DMS53 (cell line): ENCODE measurements at places on chromosomes 2 and 18.

DNA sequence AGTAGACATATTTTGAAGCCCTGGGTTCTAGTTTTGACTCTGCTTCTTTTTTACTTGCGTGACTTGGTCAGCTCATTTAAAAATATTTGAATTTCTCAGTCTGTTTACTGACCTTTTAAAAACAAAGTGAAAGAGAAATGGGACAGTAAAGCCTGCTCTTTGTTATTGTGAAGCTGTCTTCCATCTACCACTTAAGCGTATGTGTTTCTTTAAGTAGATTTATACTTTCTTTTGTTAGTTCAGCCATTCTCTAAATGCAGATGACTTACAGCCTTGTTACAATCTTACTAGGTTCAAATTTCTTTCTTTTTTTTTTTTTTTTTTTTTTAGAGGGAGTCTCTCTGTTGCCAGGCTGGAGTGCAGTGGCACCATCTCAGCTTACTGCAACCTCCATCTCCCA, 79.5 kb downstream of the UBR3 start:
- DNase-seq, result no peak

GRCh38 chr2:216233281-216233995, 124.3 kb downstream of the XRCC5 start:
- DNase-seq, result no peak

GRCh38 chr2:200239216-200239615, 67.3 kb upstream of the SPATS2L start:
- DNase-seq, result no peak

DNA sequence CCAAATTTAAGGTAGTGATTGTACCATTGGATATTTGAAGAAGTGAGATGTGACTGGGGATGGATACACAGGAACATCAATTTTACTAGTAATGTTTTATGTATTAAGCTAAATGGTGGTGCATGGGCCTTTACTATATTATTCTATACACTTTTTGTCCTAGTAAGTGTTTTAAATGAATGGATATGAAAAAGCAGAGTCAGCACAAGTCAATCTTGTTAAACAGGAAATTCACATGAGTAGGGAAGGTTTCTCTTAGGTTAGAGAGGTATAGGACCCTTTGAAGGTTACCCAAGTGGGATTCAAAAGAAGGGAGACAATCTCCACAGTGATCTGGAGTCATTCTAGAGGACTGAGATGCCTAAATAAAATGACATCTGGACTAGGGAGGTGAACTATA, 71.8 kb upstream of the NCKAP5 start:
- no peak for DNase-seq

- no peak for DNase-seq
Measured at GRCh38 chr2:138534791-138535190, 33.2 kb downstream of the SPOPL start.

DNA sequence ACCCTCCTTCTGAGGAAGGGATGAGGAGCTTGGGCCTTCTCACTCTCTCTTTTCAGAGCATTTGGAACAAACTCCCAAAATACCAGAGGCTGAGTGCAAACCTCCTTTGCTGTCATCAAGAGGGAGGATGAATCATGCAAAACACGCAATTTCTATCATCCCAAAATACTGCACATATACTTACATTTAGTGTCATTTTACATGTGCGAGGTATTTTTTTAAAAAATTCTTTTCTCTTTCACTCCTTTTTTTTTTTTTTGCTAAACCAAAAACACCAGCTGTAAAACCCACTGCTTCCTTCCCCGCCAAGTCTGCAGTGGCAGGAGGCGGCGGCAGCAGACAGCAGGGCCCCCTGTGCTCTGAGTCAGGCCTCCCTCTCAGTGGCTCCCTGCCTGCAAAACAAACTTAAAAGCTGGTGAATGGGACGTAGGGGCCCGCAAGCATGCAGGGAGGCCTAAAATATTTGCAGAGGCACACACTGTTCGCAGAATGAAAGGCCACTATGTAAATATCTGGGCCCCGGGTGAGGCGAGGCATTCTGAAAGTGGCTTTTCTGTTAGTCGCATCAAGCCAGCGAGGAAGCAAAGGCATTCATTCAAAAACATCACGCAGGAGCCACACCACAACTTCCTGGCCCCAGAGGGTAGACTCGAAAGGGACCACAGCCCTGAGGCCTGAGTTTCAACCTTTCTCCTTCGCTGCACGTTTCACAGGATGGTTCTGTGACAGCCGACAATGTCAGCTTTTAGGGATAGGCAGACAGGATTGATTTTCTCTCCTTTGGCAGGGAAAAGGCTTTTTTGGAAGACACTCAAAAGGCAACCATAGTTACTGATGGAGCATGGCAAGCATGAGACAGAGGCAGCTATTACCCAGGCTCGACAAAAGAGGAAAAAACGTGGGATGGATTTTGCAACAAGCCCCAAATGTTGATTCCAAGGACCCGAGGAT, 73.4 kb downstream of the ACTR2 start:
- DNase-seq, result peak; percentile 35

- DNase-seq, result peak; percentile 67
Measured at GRCh38 chr2:63424329-63425078, 163.8 kb downstream of the WDPCP start.

DNA sequence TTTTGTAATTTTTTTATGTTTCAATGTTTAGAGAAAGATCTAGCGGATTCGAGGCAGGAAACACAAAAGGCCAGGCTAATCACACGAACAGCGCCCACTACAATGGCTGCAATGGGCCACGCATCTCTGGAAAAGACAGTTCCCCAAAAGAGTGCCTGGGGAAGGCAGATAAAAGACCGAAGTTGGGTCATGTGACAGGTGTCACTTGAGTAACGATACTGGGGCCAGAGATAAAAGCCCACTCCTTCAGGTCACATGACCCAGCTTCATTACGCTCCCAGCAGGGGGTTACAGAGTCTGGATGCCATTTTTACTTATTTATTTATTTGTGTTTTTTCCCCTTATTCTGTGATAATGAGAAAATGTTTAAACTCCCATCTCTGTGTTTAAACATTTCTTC, 95.4 kb downstream of the CDK15 start:
- no peak for DNase-seq

GRCh38 chr2:38155015-38155414, 79.1 kb upstream of the CYP1B1 start:
- no peak for DNase-seq

GRCh38 chr2:158664987-158665386, 130.1 kb upstream of the DAPL1 start:
- DNase-seq, result no peak

DNA sequence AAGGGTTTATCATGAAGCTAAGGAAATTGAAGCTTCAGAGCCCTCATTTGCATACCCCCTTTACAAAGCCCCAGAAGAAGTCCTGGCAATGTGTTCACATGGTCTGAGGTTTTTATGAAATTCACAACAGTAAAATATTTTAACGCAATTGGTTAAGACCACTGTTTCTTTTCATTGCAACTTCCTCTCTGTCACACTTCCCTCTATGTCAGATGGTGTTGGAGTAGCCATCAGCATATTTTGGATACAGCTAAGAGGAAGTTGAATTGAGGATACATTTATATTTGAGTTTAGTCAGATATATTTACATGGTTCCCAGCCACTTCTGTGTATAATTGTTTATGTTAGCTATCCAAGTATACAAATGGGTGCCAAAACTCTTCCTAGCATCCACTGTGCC, 170.0 kb downstream of the TXNL1 start:
- no peak for DNase-seq

- DNase-seq, result no peak
Measured at GRCh38 chr2:239818086-239818485, 207.1 kb downstream of the NDUFA10 start.

DNA sequence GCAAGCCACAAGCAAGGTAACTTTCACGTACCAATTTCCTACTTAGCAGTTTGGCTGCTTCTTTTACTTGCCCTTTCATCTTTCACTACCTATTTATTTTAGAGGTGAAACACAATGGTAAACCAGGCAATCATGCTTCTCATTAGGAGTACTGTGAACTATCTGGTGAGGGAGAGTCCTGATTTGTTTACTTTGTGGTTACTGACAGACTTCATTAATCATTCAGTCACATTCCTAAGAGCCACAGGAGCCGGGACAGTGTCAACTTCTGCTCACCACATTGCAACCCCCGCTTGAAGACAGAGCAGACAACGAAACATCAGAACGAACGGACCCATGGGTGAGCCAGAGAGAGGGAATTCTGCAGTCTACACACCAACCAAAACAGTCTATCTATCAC, 28.8 kb downstream of the TUBB6 start:
- peak; percentile 57 for DNase-seq

GRCh38 chr2:48414980-48415835, 114.7 kb upstream of the STON1 start:
- DNase-seq, result peak; percentile 51

DNA sequence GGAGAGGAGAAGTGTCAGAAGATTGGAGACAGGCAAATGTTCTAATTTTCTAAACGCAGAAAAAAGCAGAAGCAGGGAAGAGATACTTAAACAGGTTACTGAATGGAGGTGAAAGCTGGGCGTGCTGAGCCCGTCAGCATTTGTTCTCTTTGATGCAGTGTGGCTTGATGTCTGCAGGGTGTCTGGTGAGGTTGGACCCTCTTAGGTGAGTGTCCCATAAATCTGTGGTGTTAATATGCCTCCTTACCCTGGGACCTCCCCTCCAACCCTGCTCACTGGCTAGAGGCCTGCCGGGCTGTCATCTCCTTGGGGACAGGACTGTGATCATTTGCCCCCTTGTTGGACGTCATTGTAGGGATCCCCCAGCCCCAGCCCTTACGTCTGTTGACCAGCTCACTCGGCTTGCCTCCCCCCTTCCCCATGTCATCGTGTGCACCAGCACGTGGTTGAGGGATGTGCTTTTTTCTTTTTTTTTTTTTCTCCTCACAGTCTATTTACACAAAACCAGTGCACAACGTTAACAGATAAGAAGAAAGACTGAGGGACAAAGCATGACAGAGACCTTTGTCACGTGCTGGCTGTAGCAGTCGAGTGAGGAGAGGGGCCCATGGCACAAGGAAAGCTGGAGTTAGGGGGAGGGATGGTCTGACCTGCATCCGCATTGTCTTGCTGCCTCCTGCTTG, 56.4 kb downstream of the NCK2 start:
- DNase-seq, result no peak

DNA sequence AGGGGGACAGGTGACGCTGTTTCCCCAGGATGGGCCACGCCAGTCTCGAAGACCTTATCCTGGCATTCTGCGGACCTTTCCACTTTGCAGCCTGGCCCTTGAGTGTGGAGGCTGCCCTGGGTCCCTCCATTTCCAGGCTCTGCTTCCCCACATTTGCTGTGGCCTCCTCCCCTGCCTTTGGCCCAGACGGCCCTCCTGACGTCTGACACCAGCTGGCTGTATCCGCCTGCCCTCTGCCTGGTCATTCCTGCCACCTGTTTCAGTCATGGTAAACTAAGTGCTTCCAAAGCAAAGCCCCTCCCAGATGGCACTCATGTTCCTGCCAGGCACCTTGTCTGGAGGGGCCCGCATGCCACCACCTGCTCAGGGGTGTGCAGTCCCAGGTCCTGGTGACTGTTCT, 95.1 kb downstream of the ASB1 start:
- DNase-seq, result no peak

DNA sequence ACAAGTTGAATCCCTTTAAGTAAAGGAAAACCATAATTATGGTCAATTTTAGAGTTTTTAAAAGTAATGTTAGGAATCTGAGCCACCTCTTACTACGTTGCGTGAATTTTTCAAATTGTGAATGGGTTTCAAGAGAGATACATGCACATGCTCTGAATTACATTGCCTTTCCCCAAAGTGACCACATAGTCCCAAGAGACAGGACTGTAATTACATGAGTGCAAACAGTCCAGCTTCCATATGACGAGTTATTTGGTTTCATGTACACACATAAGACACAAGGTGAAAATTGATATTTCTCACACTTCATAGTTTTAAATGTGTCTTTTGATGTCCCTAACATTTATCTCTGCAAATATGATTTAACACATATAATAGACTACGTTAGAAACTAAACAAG, 850.8 kb downstream of the LRP1B start:
- no peak for DNase-seq

- DNase-seq, result peak; percentile 26
Measured at GRCh38 chr2:135818937-135819610, 17.9 kb downstream of the LCT start.

- no peak for DNase-seq
Measured at GRCh38 chr2:170733798-170734600, 18.9 kb downstream of the SP5 start.

DNA sequence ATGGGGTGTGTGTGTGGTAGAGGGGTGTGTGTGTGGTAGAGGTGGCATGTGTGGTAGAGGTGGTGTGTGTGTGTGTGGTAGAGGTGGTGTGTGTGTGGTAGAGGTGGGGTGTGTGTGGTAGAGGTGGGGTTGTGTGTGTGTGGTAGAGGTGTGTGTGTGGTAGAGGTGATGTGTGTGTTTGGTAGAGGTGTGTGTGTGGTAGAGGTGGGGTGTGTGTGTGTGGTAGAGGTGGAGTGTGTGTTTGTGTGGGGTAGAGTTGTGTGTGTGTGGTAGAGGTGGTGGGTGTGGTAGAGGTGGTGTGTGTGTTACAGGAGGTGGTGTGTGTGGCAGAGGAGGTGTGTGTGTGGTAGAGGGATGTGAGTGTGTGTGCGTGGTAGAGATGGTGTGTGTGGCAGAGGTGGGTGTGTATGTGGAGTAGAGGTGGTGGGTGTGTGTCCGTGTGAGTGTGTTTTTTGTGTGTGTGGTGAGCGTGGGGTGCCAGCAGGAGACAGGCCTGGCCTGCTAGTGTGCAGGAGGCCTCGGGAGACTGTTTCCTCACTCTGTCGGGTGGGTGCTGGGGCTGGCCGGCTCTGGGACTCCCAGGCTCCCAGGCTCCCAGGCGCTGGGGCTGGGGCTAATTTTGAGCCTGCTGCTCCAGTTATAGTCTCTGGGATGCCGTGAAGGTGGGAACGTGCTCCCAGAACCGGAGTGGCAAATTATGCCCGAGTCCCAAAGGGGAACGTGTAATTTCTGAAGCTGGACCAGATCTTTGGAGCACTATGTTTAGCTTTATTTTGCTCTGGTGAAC, 165.2 kb downstream of the DYSF start:
- peak; percentile 30 for DNase-seq

DNA sequence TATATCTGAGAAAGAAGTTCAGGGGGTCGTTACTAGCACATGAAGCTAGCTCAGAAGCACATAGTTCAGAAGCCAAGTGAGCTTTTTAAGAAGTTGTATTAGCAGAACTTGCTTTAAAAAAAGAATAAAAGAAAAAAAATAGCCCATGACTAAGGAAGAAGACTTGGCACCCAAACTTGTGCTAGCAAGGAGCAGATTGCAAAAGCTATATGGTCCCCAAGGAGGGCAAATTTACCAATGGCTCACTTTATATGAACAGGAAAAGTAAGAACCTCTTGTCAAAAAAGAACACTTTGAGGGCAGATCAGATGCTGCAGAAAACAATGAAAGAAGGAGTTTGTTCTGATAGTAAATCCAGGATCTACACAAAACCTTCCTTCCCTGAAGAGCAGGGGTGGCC, 486.5 kb upstream of the ACVR2A start:
- DNase-seq, result no peak
